ENCODE measurements at places on chromosomes 2 and 18.

GRCh38 chr18:3455090-3455635, 5.2 kb downstream of the TGIF1 start:
- no peak for DNase-seq

DNA sequence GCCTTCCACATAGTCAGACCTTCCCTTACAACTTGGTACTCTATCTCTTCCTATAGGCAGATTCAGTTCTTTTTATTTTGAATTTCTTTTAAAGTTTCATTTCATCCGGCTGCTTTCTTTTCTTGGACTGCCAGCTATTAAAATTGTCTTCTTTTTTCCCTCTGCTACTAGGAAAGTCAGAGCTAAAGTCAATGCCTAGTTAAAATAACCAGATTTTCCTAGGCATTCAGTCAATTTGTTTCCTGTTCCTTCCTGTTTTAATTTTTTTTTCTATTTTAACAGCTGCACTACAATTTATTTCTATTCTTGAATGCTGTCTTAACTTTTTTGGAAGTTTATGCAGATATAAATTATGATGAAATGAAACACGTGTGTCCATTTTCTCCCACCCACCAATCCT, 84.8 kb downstream of the EVA1A start:
- no peak for DNase-seq

- DNase-seq, result no peak
Measured at GRCh38 chr2:109726379-109727270, 67.5 kb upstream of the RGPD5 start.

- DNase-seq, result no peak
Measured at GRCh38 chr2:201786471-201786870, 5.7 kb upstream of the ALS2 start.

GRCh38 chr2:134911400-134911785, 7.2 kb upstream of the CCNT2 start:
- DNase-seq, result no peak

- DNase-seq, result no peak
Measured at GRCh38 chr2:31660165-31660564, 79.4 kb upstream of the SRD5A2 start.

DNA sequence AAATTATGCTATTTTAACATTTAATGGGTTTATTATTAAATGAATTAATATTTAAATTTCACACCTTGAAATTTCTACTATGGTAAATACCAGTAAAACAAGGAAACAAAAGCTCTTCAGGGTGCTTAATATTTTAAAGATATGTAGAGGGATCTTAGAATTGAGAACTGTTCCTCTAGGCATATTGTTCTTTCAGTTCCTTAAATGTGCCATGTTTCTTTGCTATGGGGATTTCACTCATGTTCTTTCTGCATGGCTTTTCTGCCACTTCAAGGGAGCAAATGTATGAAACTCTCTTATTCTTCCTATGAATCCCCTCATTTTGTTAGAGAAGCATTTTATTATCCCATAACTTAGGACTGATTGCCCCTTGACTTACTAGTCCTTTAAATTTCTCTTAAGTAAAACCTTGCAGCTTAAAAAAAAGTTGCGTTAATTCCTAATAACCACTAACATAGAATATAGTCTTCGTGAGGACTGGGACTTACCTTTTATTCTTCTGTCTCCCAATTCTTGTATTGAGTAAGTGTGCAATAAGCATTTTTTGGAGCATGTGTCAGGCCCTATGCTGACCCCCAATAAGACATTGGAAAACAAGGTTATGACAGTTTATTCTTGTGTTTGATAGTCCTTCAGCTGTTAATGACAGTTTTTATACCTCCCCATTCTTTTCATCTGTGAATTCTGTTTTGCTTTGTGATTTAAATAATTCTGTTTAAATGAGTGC, 95.7 kb downstream of the BIRC6 start:
- DNase-seq, result no peak

DNA sequence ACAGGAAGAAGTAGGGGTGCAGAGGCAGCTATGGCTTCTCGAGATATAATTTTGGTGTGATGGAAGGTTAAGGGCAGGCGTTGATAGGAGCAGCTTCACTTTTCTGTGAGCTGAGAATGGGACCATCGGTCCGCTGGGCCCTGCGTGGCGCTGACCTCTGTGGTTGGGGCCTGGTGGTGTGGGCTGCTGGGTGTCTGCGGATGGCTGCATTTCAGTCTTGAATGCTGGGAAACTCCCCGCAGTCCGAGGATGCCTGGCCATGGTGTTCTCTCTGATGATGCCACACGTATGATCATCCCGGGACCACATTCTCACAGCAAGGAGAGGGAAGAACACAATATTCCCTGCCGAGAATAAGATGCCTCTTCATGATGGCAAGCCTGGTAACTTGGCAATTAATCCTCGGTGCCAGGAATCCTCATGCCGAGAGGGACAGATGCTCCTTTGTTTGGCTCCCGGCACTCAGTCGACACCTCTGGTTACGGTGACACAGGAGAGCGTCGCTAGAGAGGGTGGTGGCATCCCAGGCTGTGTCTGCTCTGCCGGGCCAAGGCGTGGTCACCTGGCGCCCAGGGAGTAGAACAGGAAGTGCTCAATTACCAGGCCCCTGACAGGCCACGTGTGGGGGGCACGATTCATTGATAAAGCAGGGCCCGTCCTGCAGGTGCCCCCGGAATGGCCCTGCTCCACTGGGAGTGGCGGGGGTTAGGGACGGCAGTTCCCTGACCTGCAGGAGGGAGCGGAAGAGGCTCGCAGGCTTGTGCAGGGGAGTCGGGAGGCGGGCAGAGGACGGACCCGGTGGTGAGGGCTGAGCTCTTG, 119.4 kb upstream of the CTDP1 start:
- no peak for DNase-seq

- no peak for DNase-seq
Measured at GRCh38 chr2:171794918-171795317, 99.1 kb downstream of the SLC25A12 start.

DNA sequence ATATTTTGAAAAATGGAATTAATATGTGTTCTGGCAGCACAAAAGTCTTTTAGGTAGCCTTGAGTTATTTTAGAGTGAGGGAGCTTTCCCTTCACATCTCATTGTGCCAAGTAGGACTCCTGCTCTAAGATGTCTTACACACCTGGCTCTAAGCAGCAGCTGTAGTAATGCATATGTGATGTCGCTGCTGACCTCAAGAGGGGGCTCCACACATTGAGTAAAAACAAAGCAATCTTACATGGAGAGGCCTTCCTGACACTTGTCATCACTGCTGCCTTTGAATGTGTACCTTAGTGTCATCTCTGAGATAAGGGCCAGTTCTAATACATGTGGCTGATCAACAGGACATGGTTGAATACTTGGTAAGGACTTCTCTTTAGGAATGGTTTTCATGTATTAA, 75.8 kb downstream of the ACTR3 start:
- no peak for DNase-seq

DNA sequence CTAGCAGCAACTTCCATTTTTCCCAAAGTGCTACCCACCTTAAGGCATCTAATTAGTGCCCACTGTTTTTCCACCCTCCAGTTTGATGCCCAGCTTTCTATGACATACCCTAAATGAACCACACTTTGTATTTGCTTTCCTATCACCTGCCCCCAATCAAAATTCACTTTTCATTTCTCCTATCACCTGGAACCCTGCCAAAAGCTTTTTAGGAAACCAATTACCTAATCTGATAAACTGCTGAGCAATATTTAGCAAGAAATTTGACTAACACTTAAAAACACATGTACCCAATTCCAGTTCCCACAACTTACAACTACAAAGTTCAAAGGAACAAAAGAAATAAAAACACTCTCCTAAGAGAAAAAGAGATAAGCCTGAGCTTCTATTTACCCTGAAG, 71.7 kb downstream of the IKZF2 start:
- DNase-seq, result no peak

DNA sequence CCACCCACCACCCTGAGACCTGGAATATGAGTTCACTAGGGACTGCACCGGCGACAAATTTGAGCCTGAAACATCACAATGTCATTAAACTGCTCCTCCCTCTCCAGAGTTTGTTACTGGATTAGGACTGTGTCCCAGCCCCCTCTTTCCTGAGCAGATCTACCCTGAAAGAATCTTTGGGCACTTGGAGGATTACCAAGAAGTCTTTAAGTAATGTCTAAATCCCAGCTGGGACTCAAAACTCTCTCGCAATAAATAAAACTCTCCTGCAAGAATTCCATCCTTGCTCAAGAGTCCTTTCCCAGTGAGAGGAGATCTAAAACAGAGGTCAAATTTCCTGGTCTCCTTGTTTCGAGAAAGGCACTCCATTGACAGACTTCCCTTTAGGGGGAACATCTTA, 20.9 kb downstream of the GKN2 start:
- DNase-seq, result no peak

GRCh38 chr2:174777347-174778084, 13.2 kb upstream of the CHRNA1 start:
- no peak for DNase-seq

- no peak for DNase-seq
Measured at GRCh38 chr18:51151185-51151567, 46.3 kb downstream of the MEX3C start.

GRCh38 chr2:154700136-154700535, 1.6 kb downstream of the KCNJ3 start:
- no peak for DNase-seq

DNA sequence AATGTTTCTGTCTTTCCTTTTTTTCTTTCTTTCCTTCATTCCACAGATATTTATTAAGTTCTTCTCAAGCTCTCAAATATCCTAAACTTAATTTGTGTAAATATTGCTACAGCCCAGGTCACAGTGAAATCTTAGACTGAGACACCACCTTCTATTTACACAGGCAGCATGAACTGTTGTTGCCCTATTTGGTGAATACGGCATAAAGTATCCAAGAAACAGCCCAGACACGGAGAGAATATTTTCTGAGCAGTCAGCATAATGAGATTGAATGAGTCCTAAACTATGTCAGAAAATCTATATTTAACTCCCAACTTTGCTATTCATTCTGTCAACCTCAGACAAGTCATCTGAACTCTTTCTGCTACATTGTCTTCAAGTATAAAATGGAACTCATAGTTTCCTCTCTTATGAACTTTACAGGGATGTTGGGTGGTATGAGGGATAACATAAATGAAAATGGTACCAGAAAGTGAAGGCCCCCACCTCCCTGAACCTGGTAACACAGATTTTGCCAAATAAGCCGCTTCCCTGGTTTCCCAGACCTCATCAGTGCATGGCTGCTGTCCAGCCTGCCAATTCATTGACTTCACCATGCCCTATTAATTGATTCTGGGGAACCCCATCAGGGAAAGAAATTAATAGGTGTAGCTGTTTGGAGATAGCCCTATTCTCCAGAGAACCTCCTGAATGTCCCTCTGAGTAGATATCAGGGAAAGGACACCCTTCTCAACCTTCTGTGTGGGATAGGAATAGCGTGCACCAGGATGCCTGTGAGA, 235.9 kb downstream of the SETBP1 start:
- no peak for DNase-seq

DNA sequence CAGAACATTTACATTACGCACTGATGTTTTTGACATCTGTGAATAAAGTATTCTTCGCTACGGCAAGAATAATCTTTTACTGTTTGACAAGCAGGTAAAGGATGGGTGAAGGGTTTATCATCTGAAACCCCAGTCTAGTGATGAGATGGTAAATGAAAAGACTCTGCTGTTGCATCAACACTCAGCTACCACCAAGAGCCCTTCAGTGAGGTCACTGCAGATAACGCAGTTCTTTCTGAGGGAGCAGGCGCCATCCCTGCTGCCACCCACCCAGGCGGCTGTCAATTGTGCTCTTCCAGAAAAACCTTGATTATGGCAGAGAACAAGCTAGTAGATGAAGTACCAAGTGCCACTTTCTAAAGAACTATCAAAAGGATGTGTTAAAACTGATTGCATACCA, 58.7 kb downstream of the ABCG8 start:
- no peak for DNase-seq
